CD4-positive, alpha-beta T cell treated with Interleukin-4 for 1 hour (primary cell): ENCODE measurements at places on chromosomes 1 and 21.
A peak's percentile ranks its signal among the peaks of the same experiment; 100 is the strongest.

GRCh38 chr1:209611771-209612570, 28.5 kb downstream of the CAMK1G start:
- DNase-seq, result no peak

DNA sequence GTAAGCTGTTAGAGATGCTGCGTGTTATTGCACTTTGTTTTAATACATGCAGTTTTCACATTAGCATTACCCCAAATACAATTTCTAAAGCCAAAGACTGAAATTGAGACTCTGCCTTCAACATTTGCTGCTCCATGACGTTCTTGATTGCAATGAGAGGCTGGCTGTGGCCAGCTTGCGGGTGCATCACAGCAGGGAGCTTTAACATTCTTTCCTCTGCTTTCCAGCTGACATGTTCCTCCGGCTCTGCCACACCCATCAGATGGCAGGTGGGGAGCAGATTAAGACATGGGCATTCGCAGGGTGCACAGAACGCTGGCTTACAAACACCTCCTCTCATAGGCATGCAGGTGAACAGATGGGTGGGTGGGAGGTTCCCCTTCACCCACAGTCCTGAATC, 314.1 kb downstream of the DISC1 start:
- DNase-seq, result no peak

DNA sequence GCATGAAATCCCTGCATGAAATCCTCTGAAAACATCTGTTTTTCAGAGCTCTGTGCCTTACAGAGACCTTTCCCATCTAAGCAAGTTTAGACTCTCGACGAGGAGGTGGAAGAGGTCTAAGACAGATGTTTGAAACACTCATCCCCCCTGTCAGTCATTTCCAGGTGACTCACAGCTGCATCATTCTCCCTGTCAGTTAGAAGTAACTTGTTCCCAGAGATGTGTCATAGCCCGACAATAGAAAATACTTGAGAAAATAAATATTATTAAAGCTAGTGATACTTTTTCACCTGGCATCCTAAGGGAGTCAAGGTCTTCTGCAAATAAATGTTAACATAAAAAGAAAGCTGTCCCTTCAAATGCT, 41.6 kb upstream of the SEC16B start:
- DNase-seq, result no peak

DNA sequence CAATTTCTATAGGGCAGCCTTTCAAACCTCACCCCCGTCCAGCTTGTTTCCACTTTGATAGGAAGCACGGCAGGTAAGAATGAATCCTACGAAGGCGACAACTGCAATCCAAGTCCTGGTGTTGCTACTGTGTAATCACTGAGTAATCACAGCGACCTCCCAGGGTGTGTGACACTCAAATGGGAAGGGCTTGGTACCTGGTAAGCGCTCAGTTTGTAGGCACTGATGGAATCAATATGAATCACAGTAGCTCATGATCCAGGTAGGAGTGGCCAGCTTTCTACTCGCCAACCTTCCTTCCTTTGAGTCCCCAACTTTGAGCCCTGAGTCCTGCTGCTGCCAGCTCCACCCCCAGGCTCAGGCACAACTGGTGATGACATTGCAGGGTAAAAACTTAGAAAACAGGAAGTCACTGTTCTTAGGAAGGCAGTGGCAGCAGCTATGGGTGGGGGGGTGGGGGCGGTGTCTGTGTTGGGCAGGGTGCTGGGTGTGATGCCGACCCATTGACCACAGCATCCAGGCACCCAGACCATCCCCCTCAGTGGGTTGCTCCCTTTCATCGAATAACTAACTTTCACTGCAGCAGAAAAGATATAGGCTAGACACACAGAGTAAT, 70.7 kb downstream of the CD247 start:
- DNase-seq, result peak; percentile 93

- DNase-seq, result peak; percentile 69
Observed at GRCh38 chr21:44932408-44933181, 7.2 kb upstream of the SLX9 start.

GRCh38 chr1:235357485-235358373, 9.5 kb upstream of the TBCE start:
- no peak for DNase-seq

DNA sequence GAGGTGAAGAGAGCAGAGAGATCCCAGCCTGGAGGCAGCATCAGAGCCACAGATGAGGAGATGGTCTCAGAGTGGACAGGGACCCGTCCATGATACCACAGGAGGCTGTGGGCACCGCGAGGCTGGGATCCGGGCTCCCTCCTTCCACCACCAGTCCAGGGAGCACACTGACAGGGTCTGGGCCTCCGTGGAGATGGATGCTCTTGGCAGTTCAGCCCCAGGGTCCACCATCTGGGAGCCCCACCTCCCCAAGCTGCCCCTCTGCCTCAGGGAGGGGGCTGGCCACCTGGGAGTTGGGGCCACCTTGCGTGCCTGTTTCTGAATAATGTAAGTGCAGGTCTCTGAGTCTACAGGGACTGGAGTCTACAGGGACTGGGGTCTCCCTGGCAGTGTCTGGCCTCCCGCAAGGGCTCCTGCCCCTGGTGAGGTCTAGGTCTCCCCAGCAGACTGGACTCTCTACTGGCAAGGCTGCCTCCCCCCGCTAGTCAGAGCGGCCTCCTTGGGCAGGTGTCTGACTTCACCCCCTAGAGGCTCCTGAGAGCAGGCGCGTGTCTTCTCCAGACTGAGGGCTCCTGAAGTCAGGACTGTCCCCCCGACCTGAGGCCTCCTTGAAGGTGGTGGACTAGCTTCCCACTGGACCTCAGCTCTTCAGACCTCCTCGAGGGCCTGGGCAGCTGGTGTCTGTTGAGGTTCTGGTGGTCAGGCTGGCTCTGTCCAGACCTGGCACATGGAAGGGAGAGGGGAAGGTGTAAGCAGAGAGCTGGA, 218.5 kb downstream of the PTPRU start:
- no peak for DNase-seq
